Coronary artery (tissue), 2 donors: ENCODE measurements at places on chromosomes 7 and 10.

DNA sequence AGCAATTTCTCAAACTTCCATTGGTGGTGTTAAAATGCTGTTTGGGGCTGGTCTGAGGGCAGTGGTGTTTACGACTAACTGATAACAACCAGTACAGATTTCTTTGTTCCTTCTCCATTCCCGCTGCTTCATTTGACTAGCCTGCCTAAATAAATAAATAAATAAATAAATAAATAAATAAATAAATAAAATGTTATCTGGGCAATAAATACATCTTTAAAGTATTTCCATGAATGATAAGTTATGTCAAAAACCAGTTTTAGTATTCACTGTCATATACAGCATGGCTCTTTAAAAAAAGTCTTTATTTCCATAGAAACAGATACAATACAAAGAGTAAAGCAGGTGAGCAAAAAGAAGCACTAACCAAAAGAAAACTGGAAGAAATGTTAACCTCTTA, 81.3 kb downstream of the ATE1 start:
- no peak for DNase-seq

GRCh38 chr7:50394315-50394714, 55.8 kb downstream of the FIGNL1 start:
- no peak for DNase-seq

- DNase-seq = no peak
Measured at GRCh38 chr10:70744617-70745143, 40.5 kb downstream of the TBATA start.

GRCh38 chr7:40899151-40899550, 764.3 kb downstream of the SUGCT start:
- DNase-seq = no peak

- DNase-seq = peak; percentile 64
Measured at GRCh38 chr10:78863140-78863905, 205.4 kb upstream of the ZMIZ1 start.

DNA sequence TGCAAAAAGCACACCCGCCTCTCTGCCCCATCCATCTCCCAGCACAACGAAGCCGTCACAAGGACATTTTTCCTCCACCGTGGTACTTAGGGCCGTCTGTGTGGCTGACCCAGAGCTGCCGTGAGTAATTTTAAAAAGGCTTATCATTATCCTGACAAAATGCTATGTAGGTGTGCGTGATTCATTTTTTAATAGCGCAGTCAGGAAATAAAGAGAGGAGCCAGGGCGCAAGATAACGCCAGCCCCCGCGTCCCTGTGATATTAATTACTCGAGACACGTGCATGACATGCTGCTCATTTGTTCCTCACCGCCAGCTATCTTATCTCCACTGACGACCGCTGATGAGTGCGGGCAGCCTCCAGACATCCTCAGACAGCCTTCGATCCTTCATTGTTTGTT, 332.7 kb upstream of the PFKP start:
- no peak for DNase-seq

DNA sequence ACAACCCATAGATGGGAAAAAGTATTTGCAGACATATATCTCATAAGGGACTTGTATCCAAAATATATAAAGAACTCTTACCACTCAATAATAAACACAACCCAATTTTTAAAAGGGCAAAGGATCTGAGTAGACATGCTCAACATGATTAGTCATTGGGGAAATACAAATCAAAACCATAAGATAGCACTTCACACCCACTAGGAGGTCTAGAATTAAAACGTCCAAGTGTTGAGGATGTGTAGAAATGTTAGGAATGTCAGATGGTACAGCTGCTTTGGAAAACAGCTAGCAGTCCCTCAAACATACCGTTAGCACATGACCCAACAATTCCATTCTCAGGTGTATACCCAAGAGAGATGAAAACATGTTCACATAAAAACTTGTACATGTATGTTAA, 8.3 kb downstream of the PSTK start:
- DNase-seq = no peak

GRCh38 chr7:16455591-16455990, 9.9 kb downstream of the SOSTDC1 start:
- no peak for DNase-seq

- no peak for DNase-seq
Measured at GRCh38 chr7:84009782-84010181, 184.8 kb downstream of the SEMA3A start.

GRCh38 chr7:20747001-20747400, 39.7 kb downstream of the SP8 start:
- no peak for DNase-seq

DNA sequence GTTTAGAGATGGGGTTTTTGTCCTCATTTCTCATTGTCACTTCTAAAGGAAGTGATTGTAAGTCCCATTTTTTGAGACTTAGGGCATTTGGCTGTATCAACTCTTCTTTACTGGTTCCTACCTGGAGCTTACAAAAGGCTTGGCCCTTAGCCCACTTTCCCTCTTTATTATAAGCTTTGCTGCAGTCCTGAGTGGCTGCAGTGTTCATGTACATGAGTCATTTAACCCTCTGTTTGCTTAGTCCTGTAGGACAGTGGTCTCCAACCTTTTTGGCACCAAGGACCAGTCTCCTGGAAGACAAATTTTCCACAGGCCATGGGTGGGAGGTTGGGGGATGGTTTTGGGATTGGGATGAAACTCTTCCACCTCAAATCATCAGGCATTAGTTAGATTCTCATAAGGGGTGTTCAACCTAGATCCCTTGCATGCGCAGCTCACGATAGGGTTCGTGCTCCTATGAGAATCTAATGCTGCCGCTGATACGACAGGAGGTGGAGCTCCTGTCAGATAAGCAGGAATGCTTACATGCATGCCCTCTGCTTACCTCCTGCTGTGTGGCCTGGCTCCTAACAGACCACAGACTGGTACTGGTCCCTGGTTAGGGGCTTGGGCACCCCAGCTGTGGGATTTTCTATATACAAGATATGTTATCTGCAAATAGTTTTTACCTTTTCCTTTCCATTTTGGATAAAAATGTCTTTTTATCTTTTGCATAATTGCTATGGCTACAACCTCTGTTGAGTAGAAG, 99.7 kb downstream of the CCSER2 start:
- DNase-seq = no peak

GRCh38 chr7:149799397-149800168, 26.2 kb upstream of the ZNF467 start:
- DNase-seq = no peak

GRCh38 chr10:74175510-74176379, 24.7 kb downstream of the ADK start:
- DNase-seq = no peak

GRCh38 chr7:39261771-39262170, 284.1 kb downstream of the POU6F2 start:
- no peak for DNase-seq

- DNase-seq = no peak
Measured at GRCh38 chr7:113608782-113609181, 310.0 kb downstream of the PPP1R3A start.

- DNase-seq = no peak
Measured at GRCh38 chr7:102451371-102452054, 13.2 kb downstream of the ALKBH4 start.

GRCh38 chr10:120278069-120278468, 179.0 kb upstream of the PLPP4 start:
- DNase-seq = no peak

DNA sequence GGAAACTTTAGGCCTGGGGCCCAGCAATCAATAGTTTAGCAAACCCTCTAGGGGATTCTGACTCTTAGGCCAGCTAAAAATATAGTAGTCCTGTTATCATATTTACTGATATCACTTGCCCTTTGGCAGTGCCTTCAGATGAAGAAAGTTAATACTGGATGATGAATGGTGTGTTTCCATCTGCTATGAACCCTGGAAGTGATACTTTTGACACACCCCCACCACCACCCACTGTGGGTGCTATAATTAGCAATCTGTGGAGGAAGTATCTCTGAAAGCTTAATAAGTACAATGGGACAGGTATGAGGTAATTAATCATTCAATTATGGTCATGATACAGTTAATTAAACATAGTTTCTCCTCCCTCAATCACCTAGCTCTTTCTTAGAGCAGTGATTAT, 90.4 kb upstream of the LRRTM3 start:
- DNase-seq = no peak

DNA sequence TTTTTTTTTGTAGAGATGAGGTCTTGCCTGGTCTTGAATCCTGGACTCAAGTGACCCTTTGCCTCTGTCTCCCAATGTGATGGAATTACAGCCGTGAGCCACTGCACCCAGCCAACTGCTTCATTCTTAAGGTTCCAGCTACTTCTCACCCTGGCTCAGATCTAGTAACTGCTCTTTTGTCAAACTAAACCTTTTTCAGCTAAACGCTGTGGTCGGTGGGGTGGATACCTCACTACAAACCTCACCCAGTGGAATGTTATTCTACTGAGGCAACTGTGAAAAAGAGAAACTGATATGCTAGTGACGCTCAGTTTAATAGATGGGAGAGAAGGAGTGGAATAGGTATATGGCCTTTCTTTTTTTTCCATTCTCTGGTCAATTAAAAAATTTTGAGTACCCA, 1.7 kb upstream of the MRLN start:
- no peak for DNase-seq
